ENCODE measurements at places on chromosomes 1 and 21.

DNA sequence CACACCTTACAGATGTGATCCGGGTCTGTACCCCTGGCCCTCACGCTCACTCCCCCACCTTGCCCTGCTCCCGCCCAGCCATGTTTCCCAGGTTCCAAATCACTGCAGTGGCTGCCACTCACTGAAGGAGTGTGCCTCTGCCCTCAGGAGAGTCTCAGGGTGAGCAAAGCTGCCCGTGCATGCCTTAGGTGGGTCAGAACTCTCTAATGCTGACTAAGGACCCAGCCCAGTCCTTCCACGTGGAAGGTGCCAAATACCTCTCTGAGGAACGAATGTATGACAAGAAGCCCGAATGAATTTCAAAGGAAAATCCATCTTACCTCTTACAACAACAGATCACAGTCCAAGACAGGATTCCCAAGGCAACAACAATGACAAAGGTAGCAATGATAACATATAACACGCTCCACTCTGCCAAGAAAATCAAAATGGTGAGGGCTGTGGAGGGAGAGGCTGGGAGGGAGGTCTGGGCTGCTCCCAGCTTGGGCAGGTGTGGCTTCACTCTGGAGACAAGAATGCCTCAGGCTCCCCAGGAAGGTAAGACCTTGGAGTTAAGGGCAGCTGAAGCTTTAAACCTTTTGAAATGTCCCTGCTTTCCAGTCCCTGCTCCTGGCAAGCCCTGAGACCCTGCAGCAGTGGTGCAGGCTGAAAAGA, 115.2 kb downstream of the KIAA0319L start:
- no peak for DNase-seq

DNA sequence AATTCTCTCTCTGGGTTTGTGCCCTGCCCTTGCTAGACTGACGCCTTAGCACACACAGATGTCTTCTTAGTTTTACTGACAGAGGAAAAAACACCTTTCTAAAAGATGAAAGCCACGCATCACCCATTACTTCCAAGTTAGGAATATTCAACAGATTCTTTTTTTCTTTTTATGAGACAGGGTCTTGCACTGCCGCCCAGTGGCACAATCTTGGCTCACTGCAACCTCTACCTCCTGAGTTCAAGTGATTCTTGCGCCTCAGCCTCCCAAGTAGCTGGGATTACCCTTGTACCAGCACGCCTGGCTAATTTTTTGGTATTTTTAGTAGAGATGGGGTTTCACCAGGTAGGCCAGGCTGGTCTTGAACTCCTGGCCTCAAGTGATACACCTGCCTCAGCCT, 169.2 kb downstream of the APP start:
- no peak for DNase-seq

DNA sequence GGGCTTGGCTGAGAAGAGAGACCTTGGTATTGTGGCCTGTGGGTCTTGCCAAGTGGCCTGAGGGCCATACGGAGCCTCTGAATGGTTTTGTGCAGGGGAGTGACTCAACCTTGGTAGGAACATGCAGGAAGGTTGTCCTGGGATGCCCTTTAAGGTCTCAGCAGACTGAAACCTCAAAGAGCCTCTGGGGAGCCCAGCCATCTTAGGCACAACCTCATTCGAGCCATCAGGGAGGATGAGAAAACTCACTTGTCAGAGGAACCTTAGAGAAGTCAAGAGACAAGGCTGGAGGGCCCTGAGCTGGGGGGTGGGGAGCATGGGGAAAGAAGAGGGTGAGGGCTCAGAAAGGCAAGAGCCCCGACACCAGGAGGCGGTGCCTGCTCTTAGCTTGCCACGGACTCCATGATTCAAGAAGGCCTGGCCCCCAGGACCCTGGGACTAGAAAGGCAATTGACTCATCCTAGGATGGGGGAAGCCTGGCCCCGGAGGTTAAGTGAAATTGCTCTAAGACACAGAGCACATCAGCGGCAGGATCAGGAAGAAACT, 13.0 kb downstream of the IFI6 start:
- DNase-seq = no peak

DNA sequence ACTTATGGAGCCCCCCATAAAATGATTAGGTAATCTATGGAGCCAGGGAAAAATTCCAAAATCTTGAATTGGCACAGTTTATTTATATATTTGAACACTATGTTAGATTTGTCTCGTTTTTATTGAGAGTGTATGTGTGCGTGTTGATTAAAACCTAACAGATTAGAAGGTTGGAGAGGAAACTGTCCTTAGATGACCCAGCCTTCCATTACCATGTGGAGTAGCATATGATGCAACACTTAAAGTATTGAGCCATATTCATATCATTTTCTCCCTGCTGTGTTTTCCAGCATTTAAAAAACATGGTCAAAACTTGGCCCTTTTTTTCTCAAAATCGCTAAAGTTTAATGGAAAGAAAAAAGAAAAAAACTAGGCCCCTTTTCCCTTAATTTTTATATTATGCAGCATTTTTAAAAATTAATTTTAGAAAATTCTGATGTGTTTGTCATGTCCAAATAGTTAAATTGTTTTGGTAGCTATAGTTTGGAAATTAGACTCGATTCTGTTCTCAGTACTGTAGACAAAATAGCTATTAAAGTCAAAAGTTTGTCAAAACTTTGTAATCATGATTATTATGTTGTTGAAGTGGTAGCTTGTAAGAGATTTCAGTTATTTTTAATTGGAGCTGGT, 2.3 kb downstream of the LRRC8D start:
- no peak for DNase-seq

GRCh38 chr1:222886878-222887351, 72.1 kb downstream of the DISP1 start:
- no peak for DNase-seq

DNA sequence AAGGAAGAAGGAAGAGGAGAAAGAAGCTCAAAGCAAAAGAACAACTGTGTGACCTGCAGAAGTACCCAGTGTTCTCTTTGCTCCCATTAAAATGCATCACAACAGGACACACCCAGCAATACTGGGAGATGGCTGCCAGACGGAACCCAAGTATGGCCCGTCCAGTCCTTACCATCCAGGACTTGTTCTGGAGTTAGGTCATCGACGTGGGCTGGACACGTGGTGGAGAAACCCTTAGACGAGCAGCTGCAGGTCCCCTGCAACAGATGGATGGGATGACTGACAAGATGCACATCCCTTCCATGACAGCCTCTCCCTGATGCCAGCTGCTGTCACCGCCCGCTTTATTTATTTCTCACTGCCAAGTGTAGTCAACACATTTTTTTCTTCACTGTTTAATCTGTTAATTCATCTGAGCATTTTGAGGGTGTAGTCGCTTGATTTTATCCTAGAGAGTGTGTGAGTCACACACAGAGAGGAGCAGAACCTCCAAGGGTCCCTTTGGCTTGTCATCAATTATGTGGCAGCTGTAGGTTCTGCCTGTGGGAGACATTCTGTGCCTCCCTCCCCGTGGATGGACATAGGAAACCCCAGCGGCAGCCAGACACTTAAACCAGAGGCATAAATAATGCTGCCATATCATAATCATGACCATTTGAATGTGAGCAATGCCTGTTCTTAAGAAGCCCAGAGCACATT, 80.9 kb downstream of the ABCA4 start:
- no peak for DNase-seq

- DNase-seq = no peak
These were observed 315.5 kb upstream of the DEPDC1 start for GRCh38 chr1:68812333-68812732.

DNA sequence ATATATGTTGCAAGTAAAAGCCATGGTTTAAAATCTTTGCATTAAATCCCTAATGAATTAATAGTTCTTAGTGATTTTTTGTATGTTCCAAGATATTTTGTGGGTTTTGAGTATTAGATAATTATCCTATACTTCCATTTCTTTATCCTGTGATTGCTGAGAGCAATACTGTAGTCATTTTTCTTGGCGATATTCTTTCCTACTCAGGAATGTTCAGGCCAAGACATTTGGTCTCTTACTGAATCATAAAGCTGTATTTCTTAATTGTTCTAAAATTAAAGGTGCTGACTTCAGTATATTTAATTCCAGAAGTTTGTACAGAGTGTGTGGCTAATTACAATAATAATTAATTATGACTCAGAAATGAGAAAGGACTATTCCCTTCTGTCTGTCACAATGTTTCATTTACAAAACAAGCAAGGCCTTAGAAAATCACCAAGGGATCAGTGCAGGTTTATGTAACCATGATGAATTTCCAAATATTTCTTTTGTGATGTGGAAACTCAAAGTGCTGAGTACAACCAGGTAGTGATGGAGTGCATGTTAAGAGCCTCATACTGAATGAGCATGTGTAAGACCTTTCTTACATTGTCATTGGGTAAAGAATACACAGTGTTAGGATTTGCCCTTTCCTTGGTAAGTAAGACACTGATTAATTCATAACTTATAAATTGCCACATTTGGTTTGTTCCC, 161.2 kb downstream of the HMCN1 start:
- no peak for DNase-seq

GRCh38 chr1:226739696-226740065, 599 bp upstream of the ITPKB start:
- DNase-seq = no peak

DNA sequence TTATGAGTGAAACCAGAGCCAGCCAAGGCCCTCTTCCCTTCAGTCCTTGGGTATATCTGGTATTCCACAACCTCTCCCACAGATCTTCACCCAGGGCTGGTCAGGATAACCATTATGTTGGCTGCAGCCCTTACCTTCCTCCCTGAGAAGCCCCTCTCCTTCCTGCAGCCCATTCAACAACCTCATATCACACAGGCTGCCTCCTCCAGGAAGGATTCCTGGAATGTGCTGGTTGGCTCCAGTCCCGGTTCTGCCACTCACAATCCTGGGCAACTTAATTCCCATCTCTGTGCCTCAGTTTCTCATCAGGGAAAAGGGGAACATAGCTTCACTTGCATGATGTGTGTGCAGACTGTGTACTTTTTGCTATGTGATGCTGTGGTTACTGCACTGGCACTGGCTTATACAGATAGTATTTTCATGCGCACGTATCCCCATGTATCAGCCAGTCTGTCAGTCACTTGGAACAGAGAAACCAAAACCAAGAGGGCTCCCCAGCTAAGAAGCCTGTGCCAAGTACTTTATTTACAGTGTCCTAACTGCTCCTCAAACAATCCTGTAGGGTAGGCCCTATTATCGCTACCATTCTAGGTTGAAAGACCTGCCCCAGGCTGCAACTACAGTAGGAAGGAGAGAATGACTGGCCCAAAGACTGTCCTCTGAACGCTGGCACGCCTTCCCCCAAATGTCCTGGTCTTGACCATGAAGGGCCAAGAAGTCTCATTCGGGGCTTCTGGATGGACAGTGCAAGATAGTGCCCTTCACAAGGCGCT, 39.9 kb upstream of the PPP1R15B start:
- DNase-seq = no peak

DNA sequence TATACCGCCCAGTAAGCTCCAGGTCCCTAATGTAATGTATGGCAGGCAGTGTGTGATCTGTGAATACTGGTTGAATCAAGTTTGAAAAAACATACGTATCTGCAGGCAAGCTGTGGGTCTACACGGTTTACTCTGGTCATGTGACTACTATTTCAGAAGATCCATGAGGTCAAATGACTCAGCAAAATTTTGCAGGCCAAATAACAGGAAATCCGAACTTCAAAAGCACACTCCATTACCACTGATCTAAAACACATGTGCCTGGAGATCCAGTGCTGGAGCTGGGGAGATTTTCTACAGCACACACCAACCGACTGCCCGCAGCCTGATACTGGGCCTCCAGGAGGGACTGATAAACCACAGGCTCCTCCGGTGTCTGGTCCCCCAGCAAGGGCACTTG, 64.5 kb upstream of the SLC44A3 start:
- DNase-seq = no peak

DNA sequence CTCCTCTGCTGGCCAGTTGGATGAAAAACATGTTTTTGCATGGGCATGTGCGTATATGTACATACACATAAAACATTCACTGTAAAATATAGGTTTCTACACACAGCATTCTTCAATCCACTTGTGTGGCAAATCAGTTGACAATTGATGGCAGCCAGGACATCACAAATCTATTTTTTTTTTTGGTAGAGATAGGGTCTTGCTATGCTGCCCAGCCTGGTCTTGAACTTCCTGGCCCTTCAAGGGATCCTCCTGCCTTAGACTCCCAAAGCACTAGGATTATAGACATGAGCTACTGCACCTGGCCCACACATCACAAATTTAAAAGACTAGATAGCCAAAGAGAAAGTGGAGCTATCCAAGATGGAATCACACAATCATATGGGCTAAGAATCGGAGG, 39.6 kb downstream of the ARHGEF11 start:
- no peak for DNase-seq

DNA sequence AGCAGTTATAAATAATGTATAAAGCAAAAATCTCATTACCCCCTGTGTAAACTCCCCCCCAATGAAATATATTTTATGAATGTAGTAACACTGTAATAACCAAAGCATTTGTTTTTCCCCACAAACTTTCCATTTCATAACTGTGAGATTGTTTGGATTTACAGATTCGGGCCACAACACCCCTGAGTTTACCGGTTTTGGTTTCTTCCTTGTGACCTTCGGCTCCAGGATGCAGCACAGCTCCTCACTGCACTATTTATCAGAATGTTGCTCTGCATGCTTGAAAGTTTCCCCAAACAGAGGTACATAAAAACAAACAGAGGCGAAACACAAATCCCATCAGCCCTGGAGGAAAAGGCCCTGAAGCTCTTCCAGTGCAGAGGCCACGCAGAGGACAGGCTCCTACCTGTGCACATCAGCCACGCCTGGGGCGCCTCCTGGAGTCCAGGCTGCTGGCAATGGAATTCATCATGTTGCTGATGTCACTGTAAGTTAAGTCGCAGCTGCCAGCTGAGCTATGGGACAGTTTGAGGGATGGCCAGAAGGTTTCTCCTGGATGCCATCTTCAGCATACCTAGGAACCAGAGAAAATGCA, 122.0 kb downstream of the LMO4 start:
- DNase-seq = no peak

- DNase-seq = no peak
These were observed 670.2 kb upstream of the CXADR start for GRCh38 chr21:16842696-16843035.

GRCh38 chr1:19374926-19375325, 62.8 kb downstream of the SLC66A1 start:
- DNase-seq = no peak

GRCh38 chr1:219085988-219086387, 87.7 kb upstream of the LYPLAL1 start:
- no peak for DNase-seq

DNA sequence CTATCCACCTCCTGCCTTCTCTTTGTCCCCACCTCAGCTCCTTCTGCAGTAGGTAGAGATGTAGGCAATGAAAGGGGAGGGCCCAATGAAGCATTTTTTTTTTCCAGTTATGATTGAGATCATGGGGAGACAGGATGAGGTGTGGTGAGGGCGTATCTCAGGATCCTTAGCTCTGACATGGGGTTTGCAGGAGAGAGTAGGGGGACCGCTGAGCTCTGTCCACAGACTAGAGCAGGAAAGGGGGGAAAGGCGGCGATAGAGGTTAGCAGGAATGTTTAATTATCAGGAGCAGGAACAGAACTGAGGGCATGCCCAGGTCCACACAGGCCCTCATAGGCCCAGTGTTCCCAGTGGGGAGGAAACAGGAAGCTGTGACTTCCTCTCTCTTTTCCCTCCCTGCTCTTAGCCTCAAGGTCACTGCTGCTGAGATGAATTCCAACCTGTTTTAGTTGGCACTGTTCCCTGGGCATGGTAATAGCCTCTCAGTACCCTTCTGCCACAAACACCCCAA, 901 bp upstream of the RXFP4 start:
- DNase-seq = no peak
